A549 treated with CORT108297 at 1 μM for 4 hours (cell line): ENCODE measurements at places on chromosomes 4 and X. TPM values are rescaled to one million over a fixed set of nuclear protein-coding genes. Genes with fewer than 3 reads are reported as not detected.

The MAGEA1 gene
- total RNA-seq, result 0.09 to 0.21 TPM (median 0.14 TPM) in 5 replicates

The BGN gene
- total RNA-seq, result not detected in 5 replicates

The MPP1 gene
- 16.7 to 17.9 TPM (median 17.5 TPM) in 5 replicates for total RNA-seq

The ADH4 gene
- total RNA-seq, result 0.07 TPM in 1 of 5 replicates, not detected in the others

The C4orf54 gene
- not detected in 5 replicates for total RNA-seq

The DRP2 gene
- 0.09 to 0.28 TPM (median 0.23 TPM) in 5 replicates for total RNA-seq

The NAP1L2 gene
- total RNA-seq, result 1.1 to 1.6 TPM (median 1.3 TPM) in 5 replicates

The NEIL3 gene
- total RNA-seq, result 11.2 to 14.4 TPM (median 13.0 TPM) in 5 replicates

The NR0B1 gene
- total RNA-seq, result 20.9 to 50.9 TPM (median 32.0 TPM) in 5 replicates

The CSN1S1 gene
- total RNA-seq, result not detected in 5 replicates

The ADGRA3 gene
- 19.6 to 22.7 TPM (median 21.4 TPM) in 5 replicates for total RNA-seq

The CLNK gene
- total RNA-seq, result not detected in 5 replicates

The ARHGAP24 gene
- total RNA-seq, result 3.0 to 4.0 TPM (median 3.6 TPM) in 5 replicates

The MRPS18C gene
- 42.9 to 64.9 TPM (median 45.7 TPM) in 5 replicates for total RNA-seq

The CT45A3 gene
- total RNA-seq, result 0.11 to 0.16 TPM in 2 of 5 replicates, not detected in the others

The GYPB gene
- not detected in 5 replicates for total RNA-seq

The SOX3 gene
- not detected in 5 replicates for total RNA-seq

The P2RY4 gene
- not detected in 5 replicates for total RNA-seq

The CXCL1 gene
- total RNA-seq, result 9.1 to 35.8 TPM (median 16.9 TPM) in 5 replicates

The AKAP4 gene
- total RNA-seq, result not detected in 5 replicates

The SUPT20HL1 gene
- not detected in 5 replicates for total RNA-seq

The SPP1 gene
- 151 to 213 TPM (median 166 TPM) in 5 replicates for total RNA-seq

The NRK gene
- total RNA-seq, result not detected in 5 replicates

The GYG2 gene
- total RNA-seq, result 3.0 to 5.0 TPM (median 4.5 TPM) in 5 replicates

The SULT1E1 gene
- not detected in 5 replicates for total RNA-seq

The EREG gene
- total RNA-seq, result 26.8 to 48.1 TPM (median 38.4 TPM) in 5 replicates

The SH2D1A gene
- not detected in 5 replicates for total RNA-seq

The MAGIX gene
- total RNA-seq, result 1.7 to 4.5 TPM (median 3.3 TPM) in 5 replicates

The FAM156B gene
- 6.5 to 17.2 TPM (median 8.5 TPM) in 5 replicates for total RNA-seq

The PALLD gene
- 53.9 to 93.2 TPM (median 69.1 TPM) in 5 replicates for total RNA-seq

The SOWAHB gene
- total RNA-seq, result 0.02 to 0.05 TPM in 2 of 5 replicates, not detected in the others
